ENCODE measurements at places on chromosomes 13 and 19.

- peaks cover 12% of the 10 kb centered on the region for H3K4me1 ChIP-seq
- H3K4me3 ChIP-seq, result peak overlapping the region; percentile 35
- no peaks in the 10 kb centered on the region for H3K36me3 ChIP-seq
- H3K27ac ChIP-seq, result peak overlapping the region; percentile 37
These were observed 7.7 kb downstream of the PGLYRP1 start for GRCh38 chr19:46014941-46015686.

DNA sequence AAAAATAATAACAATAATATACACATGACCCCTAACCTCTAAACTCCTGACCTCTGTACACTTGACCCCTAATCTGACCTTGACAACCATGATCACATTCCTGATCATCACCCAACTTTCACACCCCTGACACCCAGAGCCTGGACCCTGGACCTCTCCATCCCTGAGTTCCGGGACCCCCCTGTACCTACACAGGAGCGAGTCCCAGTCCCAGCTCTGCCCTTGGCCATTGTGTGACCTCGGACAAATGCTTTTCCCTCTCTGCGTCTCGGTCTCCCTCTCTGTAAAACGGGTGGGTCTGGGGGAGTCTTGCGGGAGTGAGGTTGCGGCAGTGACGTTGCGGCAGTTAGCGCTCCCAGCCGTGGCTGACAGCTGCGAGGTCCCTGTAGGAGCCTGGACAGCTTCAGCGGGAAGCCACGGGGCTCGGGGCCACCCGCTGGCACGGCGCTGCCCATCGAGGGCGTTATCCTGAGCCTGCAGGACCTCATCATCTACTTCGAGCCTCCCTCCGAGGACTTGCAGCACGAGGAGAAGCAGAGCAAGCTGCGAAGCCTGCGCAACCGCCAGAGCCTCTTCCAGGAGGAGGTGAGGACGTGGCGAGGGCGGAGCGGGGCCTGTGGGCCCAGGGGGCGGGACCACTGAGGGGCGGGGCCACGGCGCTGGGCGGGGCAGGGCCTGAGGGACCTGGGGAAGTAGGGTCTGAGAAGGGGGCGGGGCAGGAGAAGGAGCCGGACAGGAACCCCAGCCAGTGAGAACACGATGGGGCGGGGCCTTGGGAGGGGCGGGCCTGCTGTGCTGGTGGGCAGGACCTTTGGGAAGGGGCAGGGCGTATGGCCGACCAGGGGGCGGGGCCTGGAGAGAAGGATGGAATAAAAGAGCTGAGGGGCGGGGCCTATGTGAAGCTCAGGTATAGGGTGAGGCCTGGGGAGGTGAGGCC is 19.2 kb downstream of the RYR1 start:
- H3K4me1 ChIP-seq, result no peaks in the 10 kb centered on the region
- no peaks in the 10 kb centered on the region for H3K27me3 ChIP-seq
- H3K27ac ChIP-seq, result no peak overlapping the region
- H3K36me3 ChIP-seq, result no peaks in the 10 kb centered on the region
- no peak overlapping the region for H3K4me3 ChIP-seq
- DNase-seq, result no peak

DNA sequence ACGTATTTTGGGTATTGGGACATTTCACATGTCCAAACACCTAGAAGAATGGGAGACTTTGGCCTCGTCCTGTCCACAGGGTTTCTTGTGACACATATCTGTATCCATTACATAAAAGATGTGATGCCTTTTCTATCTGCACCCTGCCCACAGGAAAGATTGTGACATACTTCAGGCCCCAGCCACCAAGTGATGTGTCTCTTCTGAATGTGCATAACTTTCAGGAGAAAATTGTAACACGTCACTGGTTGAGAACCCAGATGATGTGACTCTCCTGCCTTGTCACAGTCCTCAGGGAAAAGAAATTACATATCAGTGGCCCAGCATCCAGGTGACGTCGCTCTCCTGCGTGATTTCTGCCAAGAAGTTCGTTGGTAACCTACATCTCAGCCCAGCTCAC is 21.0 kb upstream of the ZNF681 start:
- no peaks in the 10 kb centered on the region for H3K27me3 ChIP-seq
- no peak overlapping the region for H3K27ac ChIP-seq
- DNase-seq, result no peak
- no peaks in the 10 kb centered on the region for H3K4me1 ChIP-seq

- H3K4me1 ChIP-seq, result peaks cover 3% of the 10 kb centered on the region
- H3K27me3 ChIP-seq, result no peaks in the 10 kb centered on the region
- H3K27ac ChIP-seq, result no peak overlapping the region
- no peak for DNase-seq
These were observed 68.1 kb downstream of the SIAH3 start for GRCh38 chr13:45783346-45784043.

GRCh38 chr13:74047931-74048600 is 86.1 kb downstream of the KLF12 start:
- no peaks in the 10 kb centered on the region for H3K36me3 ChIP-seq
- H3K4me1 ChIP-seq, result no peaks in the 10 kb centered on the region
- no peak for DNase-seq
- H3K27ac ChIP-seq, result peak overlapping the region; percentile 50

DNA sequence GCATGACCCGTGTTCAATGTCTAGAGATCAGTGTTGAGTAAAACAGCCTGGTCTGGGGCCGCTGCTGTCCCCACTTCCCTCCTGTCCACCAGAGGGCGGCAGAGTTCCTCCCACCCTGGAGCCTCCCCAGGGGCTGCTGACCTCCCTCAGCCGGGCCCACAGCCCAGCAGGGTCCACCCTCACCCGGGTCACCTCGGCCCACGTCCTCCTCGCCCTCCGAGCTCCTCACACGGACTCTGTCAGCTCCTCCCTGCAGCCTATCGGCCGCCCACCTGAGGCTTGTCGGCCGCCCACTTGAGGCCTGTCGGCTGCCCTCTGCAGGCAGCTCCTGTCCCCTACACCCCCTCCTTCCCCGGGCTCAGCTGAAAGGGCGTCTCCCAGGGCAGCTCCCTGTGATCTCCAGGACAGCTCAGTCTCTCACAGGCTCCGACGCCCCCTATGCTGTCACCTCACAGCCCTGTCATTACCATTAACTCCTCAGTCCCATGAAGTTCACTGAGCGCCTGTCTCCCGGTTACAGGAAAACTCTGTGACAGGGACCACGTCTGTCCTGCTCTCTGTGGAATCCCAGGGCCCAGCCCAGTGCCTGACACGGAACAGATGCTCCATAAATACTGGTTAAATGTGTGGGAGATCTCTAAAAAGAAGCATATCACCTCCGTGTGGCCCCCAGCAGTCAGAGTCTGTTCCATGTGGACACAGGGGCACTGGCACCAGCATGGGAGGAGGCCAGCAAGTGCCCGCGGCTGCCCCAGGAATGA is 1.5 kb upstream of the CEACAM5 start:
- no peaks in the 10 kb centered on the region for H3K4me1 ChIP-seq
- no peaks in the 10 kb centered on the region for H3K27me3 ChIP-seq
- no peak for DNase-seq
- no peak overlapping the region for H3K4me3 ChIP-seq
- H3K36me3 ChIP-seq, result no peaks in the 10 kb centered on the region

All from ascending aorta (tissue), 2 donors.